ENCODE measurements at places on chromosomes 2 and 18.

DNA sequence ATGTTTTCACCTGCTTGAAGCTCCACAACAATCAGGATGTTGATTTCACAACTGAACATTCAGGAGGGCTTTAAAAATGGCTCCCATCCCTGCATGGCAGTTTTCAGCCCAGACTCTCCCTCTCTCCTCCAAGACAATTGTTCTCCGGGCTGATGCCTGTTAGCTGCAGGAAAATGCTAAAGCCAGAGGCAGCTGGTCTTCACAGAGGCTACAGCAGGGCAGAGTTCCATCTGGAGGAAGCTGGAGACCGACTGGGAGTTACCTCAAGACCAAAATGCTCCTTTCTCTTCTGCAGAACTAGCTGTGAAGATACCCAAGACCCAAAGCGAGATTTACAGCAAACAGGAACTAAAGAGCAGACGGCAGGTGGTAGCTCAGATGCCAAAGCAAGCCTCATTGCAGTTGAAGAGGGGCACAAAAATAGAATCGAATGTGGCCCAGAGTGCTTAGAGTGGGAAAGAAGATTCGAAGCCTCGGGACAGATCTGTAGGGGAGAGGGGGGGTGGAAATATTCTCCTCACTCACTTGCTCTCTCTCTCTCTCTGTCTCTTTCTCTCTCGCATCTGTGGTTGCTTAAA lies 423.6 kb downstream of the ZNF521 start:
- DNase-seq = no peak

DNA sequence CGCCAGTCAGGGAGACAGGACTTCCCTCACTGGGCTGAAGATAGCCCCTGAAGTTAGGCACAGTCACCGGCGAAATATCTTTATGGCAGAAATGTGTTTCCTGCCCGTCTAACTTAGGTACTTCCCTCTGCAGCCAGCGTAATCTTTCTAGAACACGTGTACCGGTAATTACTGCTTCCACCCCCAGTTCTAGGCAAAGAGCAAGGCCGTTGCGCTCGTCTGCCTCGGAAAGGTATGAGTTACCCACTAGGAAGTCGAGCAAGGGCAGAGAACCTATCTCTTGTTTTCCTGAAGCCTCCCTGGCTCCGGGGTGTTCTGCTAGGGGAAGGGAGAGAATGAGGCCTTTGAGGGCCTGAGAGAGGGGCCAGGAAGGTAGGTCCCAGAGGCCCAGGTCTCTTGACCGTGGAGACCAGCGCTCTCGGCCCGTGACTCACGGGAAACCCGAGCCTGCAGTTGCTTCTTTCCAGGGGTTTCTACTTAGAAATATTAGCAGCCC lies 70.0 kb downstream of the TWSG1 start:
- no peak for DNase-seq

GRCh38 chr2:205885492-205886099 lies 200.4 kb downstream of the INO80D start:
- peak; percentile 56 for DNase-seq

DNA sequence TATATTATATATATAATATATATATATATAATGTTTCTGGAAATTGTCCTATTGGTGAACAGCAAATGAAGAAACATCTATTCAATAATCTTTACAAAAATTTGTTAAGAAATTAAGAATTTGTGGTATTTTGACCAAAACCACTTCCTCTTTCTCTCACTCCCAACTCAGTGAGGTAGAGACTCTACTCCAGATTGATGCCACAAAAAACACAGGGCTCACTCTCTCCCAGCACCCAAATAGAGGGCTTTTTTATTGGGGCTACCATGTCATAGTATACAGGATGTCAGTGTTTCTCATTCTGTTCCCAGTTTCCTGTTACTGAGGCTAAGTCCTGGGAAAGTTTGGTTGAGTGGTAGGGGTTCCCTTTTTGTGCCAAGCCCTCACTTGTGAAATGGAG lies 1155.4 kb downstream of the BCL11A start:
- no peak for DNase-seq

DNA sequence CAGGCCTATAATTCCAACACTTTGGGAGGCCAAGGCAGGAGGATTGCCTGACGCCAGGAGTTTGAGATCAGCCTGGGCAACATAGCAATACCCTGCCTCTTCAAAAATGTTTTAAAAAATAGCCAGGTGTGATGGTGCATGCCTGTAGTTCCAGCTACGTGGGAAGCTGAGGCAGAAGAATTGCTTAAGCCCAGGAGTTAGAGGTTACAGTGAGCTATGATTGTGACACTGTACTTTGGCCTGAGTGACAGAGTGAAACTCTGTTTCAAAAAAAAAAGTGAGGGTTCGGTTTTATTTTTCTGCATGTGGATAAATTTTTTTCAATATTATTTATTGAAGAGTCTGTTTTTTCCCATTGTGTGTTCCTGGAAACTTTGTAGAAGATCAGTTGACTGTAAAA lies 208.1 kb downstream of the SLC4A3 start:
- no peak for DNase-seq

DNA sequence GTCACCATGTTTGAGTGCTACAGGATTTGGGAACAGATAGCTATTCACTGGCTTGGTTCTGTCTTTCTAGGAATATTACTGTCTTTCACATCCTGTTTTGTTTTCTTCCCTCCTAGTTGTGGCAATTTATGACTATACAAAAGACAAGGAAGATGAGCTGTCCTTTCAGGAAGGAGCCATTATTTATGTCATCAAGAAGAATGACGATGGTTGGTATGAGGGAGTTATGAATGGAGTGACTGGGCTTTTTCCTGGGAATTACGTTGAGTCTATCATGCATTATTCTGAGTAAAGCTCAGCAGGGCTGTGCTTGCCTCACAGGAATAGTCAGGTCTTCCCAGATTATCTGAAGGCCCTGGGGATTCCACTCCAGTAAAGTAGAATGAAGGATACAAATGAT lies 98.9 kb downstream of the ABI2 start:
- DNase-seq = peak; percentile 40

DNA sequence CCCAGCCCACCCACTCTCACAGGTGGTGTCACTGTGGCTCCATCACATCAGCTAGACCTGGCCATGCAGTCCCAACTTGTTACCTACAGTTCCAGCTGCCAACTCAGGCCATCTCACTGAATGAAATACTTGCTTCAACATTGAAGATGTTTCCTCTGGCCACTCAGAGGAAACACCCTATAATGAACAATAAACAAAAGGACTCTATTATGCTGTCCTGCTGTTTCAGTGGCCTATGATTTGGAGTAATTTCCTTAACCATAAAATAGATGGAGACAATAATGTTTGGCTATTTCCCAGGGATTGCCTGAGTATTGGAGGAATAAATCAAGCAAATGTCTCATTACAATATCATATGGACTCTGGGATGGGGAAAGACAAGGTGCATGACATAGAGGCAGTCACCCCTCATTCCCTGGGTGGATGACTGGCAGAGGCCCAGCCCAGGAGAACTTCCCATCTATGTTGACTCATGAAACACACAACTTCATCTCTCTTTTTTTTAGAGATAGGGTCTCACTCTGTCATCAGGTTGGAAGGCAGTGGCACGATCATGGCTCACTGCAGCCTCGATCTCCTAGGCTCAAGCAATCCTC lies 134.4 kb downstream of the TGIF1 start:
- DNase-seq = no peak

GRCh38 chr2:46574457-46575355 lies 95.3 kb downstream of the TMEM247 start:
- DNase-seq = no peak

DNA sequence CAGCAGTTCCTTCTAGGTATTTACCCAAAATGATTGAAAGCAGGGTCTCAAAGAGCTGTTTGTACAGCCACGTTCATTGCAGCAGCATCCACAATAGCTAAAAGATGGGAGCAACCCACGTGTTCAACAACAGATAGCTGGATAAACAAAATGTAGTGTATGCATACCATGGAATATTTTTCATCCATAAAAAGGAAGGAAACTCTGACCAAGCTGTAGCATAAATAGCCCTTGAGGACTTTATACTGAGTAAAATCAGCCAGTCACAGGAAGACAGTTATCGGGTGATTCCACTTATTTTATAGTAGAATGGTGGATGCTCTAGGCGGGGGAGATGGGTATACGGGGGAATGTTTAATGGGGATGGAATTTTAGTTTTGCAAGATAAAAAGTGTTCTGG lies 7.5 kb downstream of the TRAPPC12 start:
- DNase-seq = no peak

- DNase-seq = no peak
These were observed 860 bp upstream of the CD8A start for GRCh38 chr2:86791573-86791972.

DNA sequence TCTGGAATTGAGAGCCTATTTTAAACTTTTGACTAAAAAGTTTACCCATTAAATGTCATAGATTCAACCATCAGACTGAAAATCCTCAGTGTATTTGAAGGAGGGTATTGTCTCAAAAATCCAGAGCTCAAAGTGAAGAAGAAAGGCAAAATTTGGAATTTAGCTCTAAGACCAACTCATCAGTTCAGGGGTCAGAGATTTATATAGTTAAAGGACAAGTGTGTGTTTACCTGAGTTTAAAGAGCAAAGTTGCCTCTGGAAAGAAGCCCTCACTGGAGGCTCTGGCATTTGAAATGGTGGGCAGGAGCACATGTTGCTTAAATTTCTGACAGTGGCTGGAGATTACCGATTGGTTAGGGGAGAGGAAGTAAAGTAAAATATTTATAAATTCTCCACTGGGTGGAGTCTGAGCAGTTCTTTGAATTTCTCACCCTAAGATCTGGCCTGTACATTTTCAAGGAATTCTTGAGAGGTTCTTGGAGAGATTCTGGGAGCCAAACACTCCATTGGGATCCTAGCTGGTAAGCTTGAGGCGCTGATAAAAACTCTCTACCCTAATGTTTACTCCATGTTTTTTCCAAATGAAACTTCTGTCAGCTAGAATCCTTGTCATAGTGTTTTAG lies at the start of gene KYNU:
Gene KYNU, plus strand, starts transcription at position 449 of the 623 bp plus-strand sequence. CDS start 7,704 bp downstream, outside the sequence.
- DNase-seq = no peak

DNA sequence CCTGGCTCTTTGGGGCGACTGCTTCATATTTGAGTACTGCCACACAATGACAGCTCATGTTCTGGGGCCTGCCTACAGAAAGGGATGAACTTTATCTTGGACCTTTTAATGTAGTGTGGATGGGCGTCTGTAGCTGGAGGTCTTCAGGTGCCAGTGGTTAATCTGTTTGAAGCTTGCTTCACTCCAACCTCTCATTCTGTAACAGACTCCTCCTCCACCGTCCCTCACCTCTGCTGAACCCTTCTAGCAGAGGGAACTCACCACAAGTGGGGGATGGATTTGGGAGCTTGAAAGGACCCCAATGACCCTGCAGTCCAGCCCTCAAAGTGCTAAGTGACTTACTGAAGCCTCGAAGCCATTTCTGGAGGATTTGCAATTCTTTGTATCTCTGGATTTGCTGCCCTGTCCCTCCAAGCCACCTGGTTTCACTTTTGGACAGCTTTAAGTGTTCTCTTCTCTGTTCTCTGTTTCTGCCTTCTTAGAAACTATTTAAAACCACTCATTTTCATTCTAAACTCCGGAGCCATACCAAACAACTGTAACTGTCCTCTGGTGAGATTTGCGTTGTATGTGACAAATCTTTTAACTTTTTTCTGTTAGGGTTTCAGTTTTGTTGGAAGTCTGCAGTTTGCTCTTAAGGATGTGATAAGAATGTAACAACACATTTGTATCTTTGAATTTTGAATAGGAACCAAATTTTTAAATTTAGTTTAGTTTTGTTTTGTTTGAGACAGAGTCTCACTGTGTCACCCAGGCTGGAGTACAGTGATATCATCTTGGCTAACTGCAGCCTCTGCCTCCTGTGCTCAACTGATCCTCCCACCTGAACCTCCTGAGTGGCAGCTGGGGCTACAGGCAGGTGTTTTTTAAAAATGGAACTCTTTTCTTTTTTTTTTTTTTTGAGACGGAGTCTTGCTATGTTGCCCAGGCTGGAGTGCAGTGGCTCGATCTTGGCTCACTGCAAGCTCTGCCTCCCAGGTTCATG lies 37.0 kb upstream of the CASP8 start:
- DNase-seq = no peak

- DNase-seq = no peak
These were observed 5.6 kb downstream of the PAX8 start for GRCh38 chr2:113273027-113273551.

- no peak for DNase-seq
These were observed 5.8 kb upstream of the WNT6 start for GRCh38 chr2:218853766-218854165.

- DNase-seq = no peak
These were observed 34.1 kb downstream of the HDAC4 start for GRCh38 chr2:239366740-239367139.

GRCh38 chr18:24543086-24543794 lies 82.8 kb downstream of the HRH4 start:
- DNase-seq = no peak

DNA sequence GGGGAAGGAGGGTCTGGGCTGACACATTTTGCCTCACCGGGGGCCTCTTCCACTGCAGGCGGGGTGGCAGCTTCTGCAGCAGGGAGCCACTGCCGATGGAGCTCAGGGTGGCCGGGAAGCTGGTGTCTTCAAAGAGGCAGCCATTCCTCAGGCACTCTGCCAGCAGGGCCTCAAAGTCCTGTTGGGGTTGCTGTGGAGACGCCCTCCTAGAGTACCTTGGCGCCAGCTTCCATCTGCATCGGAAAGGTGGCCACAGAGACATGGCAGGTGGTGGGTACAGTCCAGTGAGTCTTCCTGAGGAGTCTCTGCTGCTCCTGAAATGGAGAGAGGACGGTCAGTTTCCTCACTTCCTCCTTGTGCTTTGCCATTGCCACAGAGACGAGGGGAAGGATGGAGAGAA lies 12.1 kb downstream of the CAPN14 start:
- DNase-seq = no peak

- no peak for DNase-seq
These were observed 168.9 kb downstream of the UPP2 start for GRCh38 chr2:158270536-158270935.

DNA sequence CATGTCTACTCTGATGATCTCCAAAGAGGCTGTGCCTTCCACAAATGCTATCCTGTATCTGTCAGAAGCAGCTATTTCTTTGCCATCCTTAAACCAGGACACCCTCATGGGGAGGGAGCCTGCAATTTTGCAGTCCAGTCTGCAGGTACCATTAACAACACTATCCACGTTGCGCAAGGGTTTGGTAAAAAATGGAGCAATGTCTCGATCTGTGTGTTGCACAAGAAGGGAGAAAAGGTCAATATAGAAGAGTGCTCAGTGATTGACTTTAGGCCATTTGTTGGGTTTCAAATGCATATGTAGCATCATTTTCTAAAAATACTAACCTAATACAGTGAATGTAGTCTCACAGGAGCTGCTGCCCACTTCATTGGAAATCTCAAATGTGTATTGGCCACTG lies 74.3 kb downstream of the TTN start:
- no peak for DNase-seq

DNA sequence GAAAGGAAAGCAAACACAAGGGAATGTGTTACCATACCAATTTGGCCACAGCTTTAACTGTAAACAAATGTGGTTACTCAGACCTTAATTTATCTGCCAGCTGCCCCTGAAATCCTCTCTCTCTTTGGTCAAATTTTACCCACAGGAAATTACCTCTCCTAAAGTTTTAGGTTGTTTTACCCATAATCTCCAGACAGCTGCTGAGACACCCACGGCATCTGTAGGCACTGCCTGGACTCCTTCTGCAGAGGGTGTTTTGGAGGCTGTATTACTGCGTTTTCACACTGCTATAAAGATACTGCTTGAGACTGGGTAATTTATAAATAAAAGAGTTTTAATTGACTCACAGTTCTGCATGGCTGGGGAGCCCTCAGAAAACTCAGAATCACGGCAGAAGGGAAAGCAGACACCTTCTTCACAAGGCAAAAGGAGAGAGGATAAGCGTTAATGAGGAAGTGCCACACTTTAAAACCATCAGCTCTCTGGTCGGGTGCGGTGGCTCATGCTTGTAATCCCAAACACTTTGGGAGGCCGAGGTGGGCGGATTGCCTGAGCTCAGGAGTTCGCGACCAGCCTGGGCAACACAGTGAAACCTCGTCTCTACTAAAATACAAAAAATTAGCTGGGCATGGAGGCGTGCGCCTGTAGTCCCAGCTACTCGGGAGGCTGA lies 677.5 kb upstream of the FSHR start:
- DNase-seq = no peak
